ENCODE measurements at places on chromosomes 2 and 18.
A peak's percentile ranks its signal among the peaks of the same experiment; 100 is the strongest.

GRCh38 chr2:85368921-85369320, 14.4 kb downstream of the ELMOD3 start:
- DNase-seq = no peak

- peak; percentile 94 for DNase-seq
These were observed 47.6 kb upstream of the GPC1 start for GRCh38 chr2:240387669-240388358.

DNA sequence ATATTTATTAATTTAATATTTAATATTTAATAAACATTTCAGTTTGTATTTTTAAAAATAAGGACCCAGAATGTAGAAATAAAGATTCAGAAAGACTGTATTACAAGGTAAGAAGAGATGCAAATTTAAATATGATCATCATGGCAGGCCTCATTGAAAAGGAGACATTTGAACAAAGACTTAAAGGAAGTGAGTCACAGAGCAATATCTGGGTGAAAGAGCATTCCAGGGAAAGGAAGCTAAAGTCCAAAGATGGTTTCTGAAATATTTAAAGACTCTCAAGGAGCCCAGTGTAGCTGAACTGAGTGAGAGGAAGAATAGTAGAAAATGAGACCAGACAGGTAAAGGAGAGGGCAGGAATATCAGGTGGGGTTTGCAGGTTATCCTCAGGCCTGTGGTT, 5.9 kb downstream of the SCYGR4 start:
- peak; percentile 62 for DNase-seq

DNA sequence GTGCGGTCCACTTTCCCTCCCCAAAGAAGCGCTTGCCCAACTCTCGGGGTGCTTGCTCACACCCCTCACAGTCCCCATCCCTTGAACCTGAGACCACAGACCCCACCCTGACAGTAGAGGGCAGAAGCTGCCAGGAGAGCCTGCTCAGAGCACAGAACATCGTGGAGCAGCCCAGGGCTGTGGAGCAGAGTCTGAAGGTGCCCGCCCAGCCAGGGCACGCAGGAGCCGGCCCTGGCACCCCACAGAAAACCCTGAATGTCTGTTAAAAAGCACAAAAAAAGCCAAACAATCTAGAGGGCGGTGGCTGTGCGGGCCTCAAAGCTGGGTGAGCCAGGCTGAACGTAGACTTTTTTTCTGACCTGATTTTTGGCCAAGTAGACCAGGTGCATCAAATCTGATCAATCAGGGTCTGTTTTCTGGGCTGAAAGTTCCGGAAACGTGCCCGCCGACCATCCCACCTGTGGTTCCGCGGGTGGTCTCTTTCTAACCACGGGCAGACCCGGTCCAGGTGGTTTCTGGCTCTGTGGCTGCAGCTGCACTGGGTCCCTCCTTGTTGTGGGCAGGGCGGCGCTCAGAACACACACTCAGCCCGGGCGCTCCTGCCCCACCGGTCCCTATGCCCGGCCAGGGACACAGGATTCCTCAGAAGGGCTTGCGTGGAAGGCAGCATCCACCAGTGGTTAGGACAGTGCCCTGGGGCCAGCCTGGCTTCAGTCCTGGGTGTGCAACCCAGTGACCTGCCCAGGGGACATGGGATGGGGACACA, 66.3 kb downstream of the SLC66A2 start:
- no peak for DNase-seq

DNA sequence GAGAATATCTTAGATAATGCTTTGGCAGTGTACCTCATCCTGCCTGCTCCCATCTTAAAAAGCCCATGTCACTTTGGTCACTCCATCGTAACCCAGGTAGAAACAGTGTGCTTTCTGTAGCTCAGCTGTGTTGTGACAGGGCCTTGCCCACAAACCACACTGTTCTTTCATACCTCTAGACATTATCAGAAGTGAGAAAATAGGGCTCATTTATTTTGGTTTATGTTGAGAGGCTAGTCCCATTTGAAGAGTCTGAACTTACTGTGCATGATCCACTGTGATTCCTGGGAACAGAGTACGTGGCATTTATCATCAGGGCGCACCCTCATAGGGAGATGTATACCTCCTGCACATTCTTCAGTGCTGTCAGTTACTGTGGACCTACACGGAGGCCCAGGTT, 69.7 kb downstream of the FEZ2 start:
- no peak for DNase-seq

GRCh38 chr2:171389325-171389724, 44.5 kb downstream of the METTL8 start:
- DNase-seq = no peak

- DNase-seq = no peak
These were observed 7.3 kb upstream of the CHN1 start for GRCh38 chr2:175012516-175012915.

GRCh38 chr18:58806826-58807714, 57.6 kb upstream of the ZNF532 start:
- no peak for DNase-seq

- DNase-seq = no peak
These were observed 97.2 kb downstream of the SEPTIN10 start for GRCh38 chr2:109516445-109517117.

DNA sequence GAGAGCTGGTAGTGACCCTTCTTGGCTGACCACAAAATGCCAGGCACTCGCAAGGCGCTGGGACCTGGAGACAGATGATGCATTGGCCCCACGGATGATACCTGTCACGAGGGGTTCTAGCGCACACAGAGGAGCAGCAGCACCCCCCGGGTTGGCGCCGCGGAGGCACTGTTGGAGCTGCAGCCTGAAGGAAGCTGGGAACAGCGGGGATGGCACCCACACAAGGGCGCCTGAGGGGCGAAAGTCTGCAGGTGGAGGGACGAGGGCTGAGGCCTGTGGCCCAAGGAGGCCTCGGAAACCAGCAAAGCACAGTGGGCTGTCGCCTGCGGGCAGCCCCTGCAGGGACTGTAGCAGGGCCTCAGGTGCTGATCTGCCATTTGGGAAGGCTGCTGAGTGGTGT, 33.6 kb downstream of the FAM228A start:
- DNase-seq = no peak

DNA sequence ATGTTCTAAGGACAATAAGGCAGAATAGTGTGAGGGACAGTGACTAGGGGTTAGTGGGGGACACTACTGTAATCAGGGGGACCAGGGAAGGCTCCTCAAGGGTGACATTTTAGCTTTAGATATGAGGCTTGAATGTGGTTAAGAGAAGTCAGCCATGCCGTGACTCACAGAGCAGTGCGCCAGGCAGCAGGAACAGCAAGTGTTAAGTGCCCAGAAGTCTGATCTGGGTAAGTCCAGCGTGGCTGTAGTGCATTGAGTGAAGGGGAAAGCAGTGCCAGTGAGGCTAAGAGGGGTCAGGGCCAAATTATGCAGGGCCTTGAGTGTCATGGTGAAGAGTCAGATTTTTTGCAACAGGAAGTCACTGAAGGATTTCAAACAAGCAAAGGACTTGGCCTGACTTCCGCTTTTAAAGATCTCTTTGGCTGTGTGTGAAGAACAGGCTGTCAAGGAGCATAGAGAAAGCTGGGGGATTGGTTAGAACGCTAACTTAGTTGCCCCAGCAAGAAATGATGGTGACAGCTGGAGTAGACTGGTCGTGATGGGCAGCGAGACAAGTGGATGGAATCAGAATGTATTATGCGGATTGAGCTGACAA, 151.5 kb downstream of the MSH2 start:
- no peak for DNase-seq

GRCh38 chr2:105587637-105588036, 157.1 kb upstream of the NCK2 start:
- no peak for DNase-seq

Measured in fibroblast of skin of abdomen (primary cell).